Amniotic stem cell (primary cell): ENCODE measurements at places on chromosomes 2 and 18.

DNA sequence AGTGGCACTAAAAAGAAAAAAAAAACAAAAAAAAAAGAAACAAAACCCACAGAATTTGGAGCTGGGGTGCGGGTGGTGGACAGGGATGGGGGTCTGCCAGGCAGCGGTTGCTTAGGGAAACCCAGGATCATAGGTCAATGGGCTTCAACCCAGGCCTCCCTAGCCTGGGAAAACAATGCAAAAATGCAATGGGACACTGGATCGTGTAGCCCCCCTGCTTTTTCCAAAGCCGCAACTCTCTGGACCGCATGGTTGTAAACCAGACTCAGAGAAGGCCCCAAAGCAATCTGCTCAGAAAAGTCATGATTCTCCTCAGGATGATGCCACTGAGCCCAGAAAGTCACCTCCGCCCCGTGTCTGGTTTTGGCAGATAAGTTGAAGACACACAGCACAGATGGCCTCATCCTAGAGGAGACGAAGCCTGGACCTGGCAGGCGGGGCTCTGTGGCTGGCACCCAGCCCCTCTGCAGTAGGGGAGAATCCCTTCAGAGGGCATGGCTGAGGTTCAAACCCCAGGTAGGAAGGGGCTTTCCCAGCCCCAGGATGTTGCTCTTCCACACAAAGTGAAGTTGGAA, 5.1 kb downstream of the DLX2 start:
- no peak for DNase-seq

- DNase-seq, result no peak
These were observed 62.1 kb downstream of the LRRTM1 start for GRCh38 chr2:80242355-80242910.

- no peak for DNase-seq
These were observed 190.4 kb downstream of the FMNL2 start for GRCh38 chr2:152525277-152525838.

DNA sequence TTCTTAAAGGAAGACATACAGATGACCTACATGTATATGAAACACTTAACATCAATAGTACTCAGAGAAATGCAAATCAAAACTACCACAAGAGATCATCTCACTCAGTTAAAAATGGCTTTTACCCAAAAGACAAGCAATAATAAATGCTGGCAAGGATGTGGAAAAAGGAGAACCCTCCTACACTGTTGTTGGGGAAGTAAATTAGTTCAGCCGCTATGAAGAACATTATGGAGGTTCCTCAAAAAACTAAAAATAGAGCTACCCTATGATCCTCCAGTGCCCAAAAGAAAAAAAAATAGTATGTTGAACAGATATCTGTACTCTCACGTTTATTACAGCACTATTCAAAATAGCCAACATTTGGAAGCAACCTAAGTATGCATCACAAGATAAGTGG, 1579.4 kb upstream of the TMEFF2 start:
- no peak for DNase-seq

- DNase-seq, result no peak
These were observed 25.2 kb downstream of the RTN4 start for GRCh38 chr2:55025082-55025481.

DNA sequence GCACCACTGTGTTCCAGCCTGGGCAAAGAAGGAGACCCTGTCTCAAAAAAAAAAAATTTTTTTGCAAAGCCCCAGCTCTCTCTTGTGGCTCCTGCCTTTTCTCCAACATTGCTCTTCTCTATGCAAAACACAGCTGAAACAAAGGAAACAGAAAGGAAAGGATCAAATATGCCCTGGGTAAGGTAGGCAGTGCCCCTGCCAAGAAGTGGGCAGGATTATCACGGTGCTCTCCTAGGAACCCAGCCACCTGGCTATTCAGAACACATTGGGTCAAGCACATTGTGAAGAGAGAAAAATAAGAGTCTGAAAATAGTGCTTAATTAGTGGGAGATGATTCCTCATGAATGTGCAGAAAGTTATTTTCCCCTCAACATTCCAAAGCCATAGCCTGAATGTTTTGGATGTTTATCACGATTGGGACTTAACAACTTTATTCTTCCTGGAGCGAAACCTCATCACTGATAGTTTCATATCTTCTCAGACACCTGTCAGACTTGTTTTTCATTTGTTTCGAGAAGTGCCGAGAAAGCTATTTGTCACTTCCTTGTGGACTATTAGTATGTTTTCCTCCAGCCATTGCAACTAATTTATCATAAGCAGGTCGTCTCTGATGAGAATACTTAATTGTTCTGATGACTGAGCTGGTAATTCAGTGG, 42.7 kb upstream of the RPL31 start:
- no peak for DNase-seq

- DNase-seq, result no peak
These were observed 67.5 kb upstream of the ZNF516 start for GRCh38 chr18:76562286-76563122.

GRCh38 chr18:9951022-9951859, 37.4 kb downstream of the VAPA start:
- DNase-seq, result peak; percentile 35

GRCh38 chr2:238237431-238238135, 2.3 kb downstream of the HES6 start:
- DNase-seq, result no peak

GRCh38 chr2:206379886-206380285, 63.4 kb upstream of the ADAM23 start:
- DNase-seq, result no peak
